ENCODE measurements at places on chromosomes 2 and 18. TPM values are rescaled to one million over a fixed set of nuclear protein-coding genes. Genes with fewer than 3 reads are reported as not detected.
A peak's percentile ranks its signal among the peaks of the same experiment; 100 is the strongest.

The CCDC102B gene
- total RNA-seq: 2.2 TPM

GRCh38 chr2:157902692-157903091 is 26.6 kb upstream of the ACVR1 start:
- no peak for DNase-seq

DNA sequence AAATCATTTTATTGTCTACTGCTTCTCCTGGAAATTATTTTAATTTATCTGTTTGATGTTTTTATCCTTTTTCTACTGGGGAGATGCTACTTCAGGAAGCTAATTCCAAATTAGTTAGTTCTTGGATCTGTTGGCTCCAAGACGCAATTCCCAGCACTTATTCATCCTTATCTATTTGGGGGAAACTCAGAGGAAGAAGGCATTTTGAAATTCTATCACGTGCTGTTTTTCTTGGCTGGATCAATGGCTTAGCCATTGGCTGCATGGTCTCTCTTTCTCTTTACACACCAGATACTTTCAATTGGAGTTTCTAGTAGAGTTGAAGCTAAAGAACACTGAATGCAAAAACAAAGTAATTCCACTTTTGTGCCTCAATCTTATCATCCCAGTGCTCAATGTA is 98.3 kb downstream of the RAPGEF4 start:
- no peak for DNase-seq

DNA sequence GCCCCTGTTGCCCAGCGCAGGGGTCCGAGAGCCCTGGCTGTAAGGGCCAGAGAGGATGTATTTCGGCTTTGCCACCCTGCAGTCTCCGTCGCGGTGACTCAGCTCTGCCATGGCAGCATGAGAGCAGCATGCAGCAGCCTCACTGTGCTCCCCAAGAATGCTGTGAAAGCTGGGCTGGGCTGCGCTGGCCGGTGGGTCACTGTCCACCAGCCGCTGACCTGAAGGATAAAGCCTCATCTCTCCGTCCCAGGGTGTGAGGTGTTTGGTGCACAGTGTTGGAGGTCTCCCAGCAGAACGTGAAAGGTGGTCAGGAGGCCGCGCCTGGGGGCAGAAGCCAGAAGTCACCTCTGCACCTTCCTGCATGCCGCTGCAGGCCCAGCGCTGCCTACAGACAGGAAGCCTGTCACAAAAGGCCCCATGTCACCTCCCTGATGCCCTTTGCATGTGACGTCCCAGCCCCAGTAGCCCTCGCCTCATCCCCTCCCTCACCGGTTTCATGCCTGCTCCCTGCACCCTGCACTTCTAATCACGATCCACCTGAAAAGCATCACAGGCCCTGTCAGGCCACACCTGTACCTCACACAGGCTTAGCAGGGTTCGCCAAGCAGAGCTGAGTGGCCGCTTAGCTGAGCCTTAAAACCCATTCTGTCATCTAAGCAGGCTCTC is 342.1 kb downstream of the EIPR1 start:
- no peak for DNase-seq

DNA sequence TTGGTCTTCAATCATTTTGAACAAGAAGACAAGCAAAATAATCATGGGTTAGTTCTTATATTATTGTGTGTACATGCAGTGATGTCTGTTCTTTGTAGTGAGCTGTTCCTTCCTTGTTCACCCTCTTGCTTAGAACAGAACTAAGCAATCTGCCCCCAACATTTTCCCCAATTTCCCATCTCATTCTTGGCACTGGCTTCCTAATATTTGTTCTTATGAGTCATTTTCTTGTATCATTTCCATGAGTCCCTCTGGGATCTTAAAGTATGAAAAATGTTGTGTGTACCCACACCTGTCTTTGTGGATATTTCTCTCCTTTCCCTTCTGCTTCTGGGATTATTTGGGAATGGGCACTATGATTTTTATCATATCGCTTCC is 3.5 kb upstream of the IL1B start:
- no peak for DNase-seq

DNA sequence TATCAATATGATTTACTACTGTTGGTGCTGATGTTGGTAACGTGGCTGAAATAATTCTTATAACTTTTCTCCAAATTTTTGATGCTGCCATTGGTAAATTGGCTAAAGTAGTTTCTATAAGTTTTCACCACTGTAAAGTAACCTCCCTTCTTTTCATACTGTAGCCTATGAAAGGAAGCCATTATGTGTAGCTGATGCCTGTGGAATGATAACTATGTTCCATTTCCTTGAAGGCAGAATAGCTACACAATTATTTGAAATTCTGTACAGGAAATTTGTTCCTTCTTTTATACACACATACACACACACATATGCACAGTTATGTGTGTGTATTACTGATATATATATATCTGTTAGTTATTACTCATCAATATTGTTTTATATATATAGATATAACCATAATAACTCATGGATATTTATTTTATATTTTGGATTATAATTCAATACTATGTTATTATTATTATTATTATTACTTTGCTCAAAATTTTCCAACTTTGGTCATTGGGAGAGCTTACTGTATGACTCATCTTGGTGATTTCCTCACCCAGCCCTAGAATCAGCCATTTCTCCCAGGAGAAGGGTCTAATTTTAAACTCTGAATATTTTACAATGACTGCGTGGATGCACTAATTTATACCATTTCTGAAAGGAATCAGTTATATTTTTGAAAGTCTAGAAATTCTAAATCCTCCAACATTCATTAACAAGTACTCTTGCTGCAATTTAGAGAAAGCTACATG is 1677.7 kb downstream of the SUCLG1 start:
- no peak for DNase-seq

The FAM228B gene
- 16.9 TPM for total RNA-seq

- DNase-seq: no peak
These were observed 120.6 kb downstream of the EHBP1 start for GRCh38 chr2:62826141-62826540.

The ARHGAP25 gene
- 35.8 TPM for total RNA-seq

GRCh38 chr2:1460851-1461418 is 47.7 kb downstream of the TPO start:
- no peak for DNase-seq

- no peak for DNase-seq
These were observed 495.2 kb upstream of the MEIS1 start for GRCh38 chr2:65939687-65940086.

GRCh38 chr2:10879624-10880585 is 31.8 kb upstream of the KCNF1 start:
- DNase-seq: no peak

GRCh38 chr18:4510160-4510559 is 55.1 kb upstream of the DLGAP1 start:
- DNase-seq: no peak

The CHST10 gene
- 7.6 TPM for total RNA-seq

- DNase-seq: no peak
These were observed 483.1 kb upstream of the CHST9 start for GRCh38 chr18:27668158-27668557.

- no peak for DNase-seq
These were observed 97.5 kb downstream of the TMEM247 start for GRCh38 chr2:46576875-46577274.

DNA sequence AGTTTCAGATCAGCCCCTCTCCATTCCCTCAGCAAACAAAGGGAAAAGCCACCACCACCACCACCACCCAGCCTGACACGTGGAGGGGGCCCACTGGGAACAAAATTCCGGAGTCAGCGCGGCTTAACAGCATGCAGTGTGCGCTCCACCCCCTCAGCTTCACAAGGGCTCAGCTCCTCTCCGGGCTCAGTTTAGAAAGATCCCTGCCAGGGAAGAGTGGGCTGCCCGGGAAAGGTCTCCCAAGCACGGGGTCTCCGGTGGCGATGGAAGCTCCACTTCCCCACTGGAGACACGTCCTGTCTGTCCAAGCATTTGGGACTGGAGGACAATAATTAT is 55.7 kb downstream of the SNORC start:
- DNase-seq: no peak

The C18orf54 gene
- 0.33 TPM for total RNA-seq

DNA sequence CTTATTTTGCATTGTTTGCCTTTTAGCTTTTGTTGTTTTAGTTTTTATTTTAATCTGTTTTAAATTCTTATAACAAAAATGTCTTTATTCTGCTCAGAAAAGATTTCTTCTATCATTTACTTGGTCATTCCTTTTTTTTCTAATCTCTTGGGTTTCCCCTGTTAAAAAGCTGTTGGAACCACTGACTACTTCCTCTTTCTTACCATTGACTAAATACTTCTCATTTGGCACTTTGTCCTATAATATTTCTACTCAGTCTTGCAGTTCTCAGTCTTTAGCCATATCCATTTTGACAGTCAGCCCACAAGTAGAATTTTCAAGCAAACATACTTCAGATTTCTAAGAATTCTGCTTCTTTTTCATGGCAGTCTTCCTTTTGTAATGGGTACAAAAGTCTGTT is 567.2 kb downstream of the SATB2 start:
- DNase-seq: no peak

DNA sequence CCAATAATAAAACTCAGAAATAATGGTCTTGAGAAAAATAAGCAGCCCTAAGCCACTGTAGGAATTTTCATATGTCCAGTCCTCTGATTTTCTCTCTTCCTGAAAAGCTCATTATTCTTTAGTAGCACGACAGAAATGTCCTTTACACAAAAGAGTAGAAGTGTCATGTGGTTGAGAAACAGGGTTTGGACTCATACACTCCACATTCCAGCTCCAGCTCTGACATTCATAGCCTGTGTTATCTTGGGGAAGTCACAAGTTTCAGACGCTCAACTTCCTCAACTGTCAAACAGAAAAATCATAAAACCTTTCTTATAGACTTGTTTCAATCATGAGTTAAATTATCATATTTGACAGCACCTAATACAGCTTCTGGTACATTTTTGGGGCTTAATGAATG is 511.5 kb downstream of the TNS1 start:
- DNase-seq: no peak

The MALL gene
- not detected for total RNA-seq

- DNase-seq: no peak
These were observed 10.2 kb downstream of the GPAT2 start for GRCh38 chr2:96024336-96025193.

DNA sequence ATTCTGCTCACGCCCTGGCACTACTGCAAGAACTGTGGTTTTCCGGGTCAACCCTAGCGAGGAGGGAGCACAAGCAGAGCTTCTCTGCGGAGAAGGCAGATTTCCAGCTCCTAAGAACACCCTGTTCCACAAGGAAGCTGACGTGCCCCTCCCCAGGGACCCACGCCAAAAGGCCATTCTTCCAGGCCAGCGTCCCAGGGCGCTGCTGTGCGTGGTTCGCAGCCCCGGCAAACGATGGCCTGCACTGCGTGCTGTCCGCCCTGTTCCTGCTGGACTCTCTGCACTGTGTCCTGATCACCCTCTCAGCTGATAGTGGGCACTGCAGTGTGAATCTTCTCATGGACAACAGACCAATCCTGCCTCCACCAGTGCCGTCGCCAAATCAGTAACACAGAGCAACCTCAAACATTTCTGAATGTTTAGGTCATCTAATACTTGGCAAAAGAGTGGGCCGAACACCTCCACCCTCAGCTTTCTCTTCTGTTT is 49.1 kb downstream of the ADI1 start:
- DNase-seq: no peak

DNA sequence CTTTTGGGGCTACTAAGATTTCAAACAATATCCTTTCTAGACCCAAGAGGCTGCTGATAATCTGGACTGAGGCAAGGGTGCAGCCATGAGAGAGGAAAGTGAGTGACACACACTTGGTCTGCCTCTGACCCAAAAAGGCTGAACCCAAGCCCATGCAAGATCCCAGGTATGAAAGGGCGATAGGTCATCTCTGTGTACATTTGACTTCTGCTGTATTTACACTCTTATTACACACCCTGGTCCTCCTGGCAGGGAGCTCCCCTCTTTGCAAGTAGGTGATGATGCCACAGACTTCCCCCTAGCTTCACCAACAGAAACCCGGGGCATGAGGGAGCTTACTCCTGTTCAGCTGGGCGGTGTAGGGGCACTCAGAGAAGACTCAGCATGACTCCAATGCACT is 61.8 kb upstream of the ACAA2 start:
- no peak for DNase-seq

DNA sequence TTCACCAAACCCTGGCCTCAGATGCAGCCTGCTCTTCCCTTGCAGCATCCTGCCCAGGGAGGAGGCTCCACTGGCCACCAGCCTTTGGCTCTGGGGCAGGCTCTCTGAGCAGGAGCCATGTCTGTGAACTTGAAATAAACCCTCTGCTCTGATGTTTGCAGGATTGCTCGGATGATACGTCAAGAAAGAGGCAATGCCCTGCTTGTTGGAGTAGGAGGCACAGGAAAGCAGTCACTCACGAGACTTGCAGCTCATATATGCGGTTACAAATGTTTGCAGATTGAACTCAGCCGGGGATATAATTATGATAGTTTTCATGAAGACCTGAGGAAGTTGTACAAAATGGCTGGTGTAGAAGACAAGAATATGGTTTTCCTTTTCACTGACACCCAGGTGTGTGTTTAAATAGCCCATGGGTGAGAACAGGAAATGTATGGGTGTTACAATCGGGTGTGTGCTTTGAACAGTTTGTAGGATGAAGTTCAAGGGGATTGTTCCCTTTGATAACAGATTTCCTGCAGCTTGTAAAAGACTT is 177.9 kb downstream of the DNAH6 start:
- DNase-seq: peak; percentile 7

DNA sequence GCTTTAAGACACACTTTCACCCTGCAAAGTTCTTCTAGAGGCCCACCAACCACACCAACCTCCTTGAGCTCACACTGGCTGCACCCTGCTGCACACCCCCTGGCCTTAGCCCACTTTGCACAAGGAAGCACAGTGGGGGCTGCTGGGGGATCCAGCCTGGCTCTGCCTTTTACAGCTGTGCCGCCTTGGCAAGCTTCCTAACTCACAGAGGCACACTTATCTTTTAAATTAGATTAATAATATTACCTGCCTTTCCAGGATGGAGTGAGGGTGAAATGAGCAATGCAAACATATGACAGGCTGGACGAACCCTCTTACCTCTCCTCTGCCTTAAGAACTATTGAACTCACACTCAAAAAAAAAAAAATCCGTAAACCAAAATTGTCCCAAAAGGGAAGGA is 715.8 kb upstream of the ID2 start:
- no peak for DNase-seq

DNA sequence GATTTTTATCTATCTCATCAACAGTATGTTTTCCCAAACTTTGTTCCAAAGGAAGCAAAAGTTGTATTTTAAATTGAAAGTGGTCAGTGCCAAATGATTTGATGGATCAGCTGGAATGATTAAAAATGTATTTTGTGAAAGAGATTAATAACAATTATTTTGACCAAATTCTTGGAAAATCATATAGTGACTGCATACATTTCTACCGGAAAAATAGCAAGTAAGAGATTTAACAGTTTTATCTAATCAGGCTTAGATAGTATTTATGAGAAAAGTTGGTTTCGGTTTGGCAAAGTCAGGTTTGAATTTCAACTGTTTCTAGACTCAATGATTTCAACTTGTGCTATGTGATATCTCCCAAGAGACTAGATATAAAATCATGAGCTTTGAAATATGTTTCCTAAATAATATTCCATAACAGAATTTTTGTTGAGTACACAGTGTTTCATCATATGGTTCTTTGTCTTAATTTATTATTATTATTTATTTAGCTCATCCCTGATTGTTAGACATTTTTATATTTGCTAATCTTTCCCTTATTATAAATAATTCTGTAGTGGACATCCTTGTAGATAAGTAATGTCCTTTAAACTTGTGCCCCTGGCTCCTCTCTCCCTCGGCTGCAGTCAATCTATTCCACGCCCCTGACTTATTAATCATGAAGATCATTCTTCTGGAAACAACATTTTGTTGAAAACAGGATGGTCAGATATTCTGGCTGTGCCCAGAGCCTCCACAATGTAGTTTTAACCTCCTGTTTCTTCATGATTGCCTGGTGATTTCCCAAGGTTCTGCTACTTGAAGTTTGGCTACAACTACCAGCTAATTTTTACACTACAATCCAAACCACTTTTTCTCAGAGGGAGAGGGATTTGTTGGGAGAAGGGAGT is 520.7 kb upstream of the TCF4 start:
- no peak for DNase-seq
